ENCODE measurements at places on chromosomes 6 and 20. TPM values are rescaled to one million over a fixed set of nuclear protein-coding genes. Genes with fewer than 3 reads are reported as not detected.

DNA sequence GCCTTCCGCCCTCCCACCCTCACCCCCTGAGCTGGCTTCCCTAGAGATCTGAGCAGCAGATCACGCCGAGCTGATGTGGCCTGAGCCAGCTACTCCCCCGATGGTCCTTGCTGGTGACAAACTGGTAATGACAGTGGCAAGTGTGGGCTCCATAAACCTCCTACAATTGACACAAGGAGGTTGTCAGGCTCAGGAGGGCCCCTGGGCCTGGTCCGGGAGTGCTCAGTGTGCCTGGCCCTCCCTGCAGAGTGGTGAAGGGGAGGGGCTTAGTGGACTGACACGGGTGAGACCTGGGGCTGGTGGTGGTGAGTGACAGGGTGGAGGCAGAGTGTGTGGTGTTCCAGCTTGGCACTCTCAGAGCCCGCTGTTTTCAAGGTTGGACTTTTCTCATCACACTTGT is 22.6 kb upstream of the MPC1 start:
- no peak for DNase-seq

The KHDC1L gene
- total RNA-seq, result not detected

GRCh38 chr6:139146317-139146726 is 11.4 kb downstream of the HECA start:
- no peak for DNase-seq

The CGA gene
- not detected for total RNA-seq

DNA sequence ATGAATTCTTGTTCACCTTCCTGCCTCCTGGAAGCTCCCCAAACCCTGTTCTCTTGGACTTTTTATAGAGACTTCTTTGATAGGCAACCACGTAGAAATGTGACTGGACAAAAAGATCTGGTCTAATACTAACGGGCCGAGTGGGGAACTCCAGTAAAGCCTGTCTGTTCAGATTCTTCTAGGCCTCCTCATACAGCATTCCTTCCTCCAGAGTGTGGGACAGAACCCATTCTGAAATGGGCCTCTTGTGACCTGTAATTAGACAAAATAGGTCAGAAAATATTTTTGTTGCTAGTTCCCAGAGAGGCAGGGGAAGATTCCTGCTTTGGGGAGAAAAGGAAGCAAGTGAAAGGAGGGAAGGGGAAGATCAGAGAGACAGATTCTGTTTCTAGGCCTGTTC is 374.3 kb downstream of the CDH26 start:
- DNase-seq, result no peak

- peak; percentile 82 for DNase-seq
Observed at GRCh38 chr6:25017932-25018567, 82.3 kb upstream of the RIPOR2 start.

The TPD52L2 gene
- 72.0 TPM for total RNA-seq

- DNase-seq, result no peak
Observed at GRCh38 chr6:10850728-10851127, 12.4 kb upstream of the MAK start.

GRCh38 chr6:20497216-20498040 is 36.8 kb upstream of the CDKAL1 start:
- no peak for DNase-seq

GRCh38 chr6:69220375-69220774 is 576.4 kb downstream of the LMBRD1 start:
- no peak for DNase-seq

The KIF25 gene
- 0.24 TPM for total RNA-seq

DNA sequence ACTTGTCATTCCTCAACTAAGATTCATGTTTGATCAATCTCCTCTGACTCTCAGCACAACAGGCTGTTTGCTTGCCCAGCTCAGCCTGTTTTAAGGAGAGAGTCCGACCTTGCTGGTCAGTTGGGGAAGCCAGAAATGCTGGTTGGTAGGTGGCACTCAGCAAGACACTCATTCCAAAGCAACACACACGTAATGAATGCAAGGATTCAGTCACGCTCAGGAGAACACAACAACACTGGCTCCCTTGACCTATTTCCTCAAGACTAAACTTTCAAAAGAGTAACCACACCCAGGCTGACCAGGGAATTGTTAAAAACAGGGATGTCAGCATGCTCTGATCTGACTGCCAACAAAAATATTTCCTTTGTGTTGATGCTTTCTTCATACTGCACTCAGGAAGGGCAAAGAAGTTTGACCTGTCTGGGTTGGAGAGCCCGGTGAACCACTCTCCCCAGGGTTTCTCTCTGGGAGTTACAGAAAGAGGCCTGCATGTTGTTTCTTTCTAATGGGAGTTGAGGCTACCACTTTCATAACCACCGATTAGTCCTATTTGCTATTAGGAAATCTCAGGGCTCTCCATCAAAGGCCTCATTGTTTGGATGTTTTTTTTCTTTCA is 25.6 kb upstream of the PREP start:
- DNase-seq, result no peak

GRCh38 chr6:51166914-51167313 is 348.2 kb downstream of the TFAP2B start:
- DNase-seq, result no peak

The CYB5R4 gene
- total RNA-seq, result 16.8 TPM

- DNase-seq, result peak; percentile 66
Observed at GRCh38 chr6:170110201-170111140, 180.4 kb downstream of the DLL1 start.

DNA sequence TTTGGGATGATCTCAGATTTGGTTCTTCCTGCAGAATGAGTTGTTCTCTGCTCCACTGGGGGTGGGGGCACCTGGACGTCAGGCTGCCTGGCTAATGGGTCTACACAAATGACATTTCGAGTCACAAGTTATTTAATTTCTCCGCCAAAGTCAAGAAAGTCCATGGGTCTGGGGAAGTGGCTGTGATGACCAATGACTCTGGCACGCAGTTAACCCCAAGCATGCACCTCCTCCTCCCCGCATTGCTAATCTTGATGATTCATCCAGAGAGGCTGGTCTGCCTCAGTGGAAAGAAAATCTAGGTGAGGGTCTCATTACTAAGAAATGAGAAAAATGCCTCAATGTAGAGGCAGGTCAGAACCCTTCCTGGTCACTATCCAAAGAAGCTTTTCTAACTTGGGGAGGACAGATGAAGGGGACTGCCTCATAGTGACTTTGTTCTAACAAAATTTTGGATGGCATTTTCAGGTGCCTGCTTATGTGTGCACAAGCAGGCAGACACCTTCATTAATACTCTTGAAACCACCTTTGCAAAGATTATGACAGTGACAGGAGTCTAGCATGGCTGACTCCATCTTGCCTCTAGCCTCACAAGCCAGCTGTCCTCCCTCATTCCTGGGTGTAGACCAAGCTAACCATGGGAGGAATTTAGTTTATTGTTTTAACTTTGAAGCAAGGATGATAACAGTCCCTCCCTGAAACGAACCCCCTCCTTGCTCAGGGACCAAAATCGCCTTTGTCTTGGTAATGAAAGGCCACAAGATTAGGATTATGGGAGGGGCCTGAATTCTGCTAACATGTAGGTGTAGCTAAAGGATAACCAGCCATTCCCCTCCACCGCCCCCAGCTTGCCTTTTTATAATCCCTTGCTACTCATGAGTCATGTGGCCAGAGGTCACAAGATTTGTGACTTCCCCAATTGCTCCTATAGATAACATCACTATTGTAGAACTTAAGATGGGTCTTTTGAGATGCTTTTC is 98.6 kb upstream of the MRPS10 start:
- no peak for DNase-seq

GRCh38 chr20:61629602-61630390 is 377.7 kb downstream of the CDH4 start:
- no peak for DNase-seq

GRCh38 chr6:168196385-168196860 is 117.4 kb upstream of the FRMD1 start:
- peak; percentile 26 for DNase-seq

GRCh38 chr6:168541307-168541706 is 100.3 kb downstream of the SMOC2 start:
- no peak for DNase-seq

DNA sequence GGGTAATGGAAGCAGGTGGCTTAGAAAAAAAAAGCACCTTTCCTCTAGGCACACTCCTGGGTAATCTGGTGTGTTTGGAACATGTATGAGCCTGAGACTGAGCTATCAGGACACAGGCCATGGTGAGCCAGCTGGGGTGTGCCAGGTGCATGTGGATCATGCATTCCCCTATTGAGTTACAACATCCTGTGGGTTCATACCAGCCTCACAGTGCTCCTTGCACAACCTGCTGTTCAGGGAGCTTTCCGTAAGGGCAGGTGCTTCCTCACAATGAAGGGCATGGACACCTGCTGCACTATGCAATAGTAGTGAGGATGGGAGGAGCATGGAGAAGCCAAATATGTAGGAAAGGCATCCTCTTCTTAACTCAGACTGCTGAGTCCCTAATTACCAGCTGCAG is 197.2 kb upstream of the SUPT3H start:
- DNase-seq, result no peak

- no peak for DNase-seq
Observed at GRCh38 chr6:112701201-112701600, 354.1 kb downstream of the RFPL4B start.

DNA sequence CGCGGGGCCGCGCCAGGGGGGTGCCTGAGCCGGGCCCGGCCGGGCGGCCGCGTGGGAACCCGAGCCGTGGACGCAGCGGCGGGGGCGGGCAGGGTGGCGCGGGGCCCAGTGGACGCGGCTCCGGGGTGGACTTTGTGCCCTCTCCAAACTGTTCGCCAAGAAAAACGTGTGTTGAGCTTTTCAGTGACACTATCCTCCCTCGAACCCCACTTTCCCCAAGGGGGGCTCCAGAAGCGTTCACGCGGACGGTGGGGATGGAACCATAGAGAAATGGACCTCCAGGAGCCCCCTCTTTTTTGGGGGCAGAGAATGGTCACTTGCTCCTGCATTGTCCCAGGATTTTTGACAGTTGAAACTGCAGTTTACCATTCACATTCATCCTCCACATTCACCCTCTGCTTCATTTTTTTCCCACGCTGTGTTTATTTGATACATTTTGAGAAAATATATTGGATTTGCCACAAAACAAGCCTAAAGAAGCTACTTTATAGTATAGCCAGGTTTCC is 2.9 kb upstream of the HIVEP1 start:
- no peak for DNase-seq

- no peak for DNase-seq
Observed at GRCh38 chr6:15408008-15408407, 162.1 kb downstream of the JARID2 start.

DNA sequence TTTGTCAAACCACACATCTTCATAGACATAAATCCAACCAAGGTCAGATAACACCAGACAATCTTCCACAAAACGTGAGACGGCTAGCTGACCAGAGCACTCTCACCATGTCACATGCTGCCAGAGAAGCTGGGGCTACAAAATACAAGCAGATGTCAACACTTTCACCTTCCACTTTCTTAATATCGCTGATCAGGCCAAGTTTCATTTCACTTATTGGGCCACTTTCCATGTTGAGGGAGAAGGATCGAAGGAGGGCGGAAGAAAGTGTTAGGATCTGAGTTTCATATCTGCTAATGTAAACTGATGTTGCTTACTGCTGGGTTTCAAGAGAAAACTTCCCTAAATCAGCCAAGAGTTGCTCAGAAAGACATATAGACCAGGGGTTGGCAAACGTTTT is 177.0 kb upstream of the PRDM1 start:
- DNase-seq, result no peak

The ADAM33 gene
- 3.0 TPM for total RNA-seq

GRCh38 chr20:6489361-6490171 is 277.9 kb upstream of the BMP2 start:
- no peak for DNase-seq

The CPXM1 gene
- 0.19 TPM for total RNA-seq

DNA sequence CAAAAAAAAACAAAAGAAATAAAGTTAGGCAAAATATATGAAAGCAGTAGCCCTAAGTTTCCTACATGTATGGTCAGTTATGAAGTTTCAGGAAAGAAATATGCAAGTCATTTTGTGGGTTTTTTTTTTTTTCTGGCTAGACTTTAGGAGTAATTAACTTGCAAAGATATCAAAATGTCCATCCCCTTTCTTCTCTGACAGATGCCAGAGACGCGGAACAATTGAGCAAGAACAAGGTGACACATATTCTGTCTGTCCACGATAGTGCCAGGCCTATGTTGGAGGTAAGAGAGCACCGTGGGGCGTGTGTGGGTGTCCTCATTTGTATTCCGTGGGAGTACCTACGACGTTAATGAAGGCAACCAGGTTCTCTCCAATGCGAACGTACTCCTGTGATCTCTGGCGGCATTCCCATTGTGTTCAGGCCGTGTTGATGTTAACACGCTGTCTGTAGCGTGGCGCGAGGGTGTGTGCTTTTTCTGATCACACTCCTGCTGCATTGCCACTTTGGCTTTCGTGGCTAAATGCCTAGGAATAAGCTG is 19.5 kb downstream of the DUSP22 start:
- peak; percentile 76 for DNase-seq

DNA sequence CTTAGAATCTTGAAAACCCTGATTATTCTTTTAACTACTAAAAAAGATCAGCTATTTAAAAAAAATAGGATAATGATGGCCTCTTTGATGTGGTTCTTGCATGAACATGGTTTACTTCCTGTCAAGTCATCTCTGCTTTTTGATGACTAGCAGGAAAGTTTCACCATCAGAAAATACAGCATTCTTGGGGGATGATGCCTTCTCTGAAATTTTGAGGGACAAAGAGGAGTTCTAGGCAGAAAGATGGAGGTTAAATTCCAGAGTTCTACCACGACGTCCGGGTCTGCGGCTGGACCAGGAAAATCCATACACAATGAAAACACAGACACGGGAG is 130.4 kb downstream of the OLIG3 start:
- DNase-seq, result no peak

DNA sequence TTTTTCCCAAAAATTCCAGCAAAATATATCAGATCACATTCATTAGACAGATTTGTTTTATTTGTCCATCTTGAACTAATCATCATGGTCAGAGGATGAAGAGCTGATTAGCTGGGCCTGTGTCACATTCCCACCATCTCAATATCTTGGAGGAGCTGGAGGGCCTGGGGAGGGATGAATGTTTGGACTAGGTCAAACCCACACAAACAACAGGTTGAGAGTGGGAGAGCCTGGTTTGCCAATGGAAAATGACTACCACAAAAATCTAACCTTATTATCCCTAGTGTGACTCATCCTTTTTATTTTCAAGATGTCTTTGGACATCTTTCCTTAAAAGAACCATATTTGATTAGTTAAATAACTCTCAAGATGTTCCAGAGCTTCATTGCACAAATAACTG is 242.4 kb downstream of the OGFRL1 start:
- no peak for DNase-seq

DNA sequence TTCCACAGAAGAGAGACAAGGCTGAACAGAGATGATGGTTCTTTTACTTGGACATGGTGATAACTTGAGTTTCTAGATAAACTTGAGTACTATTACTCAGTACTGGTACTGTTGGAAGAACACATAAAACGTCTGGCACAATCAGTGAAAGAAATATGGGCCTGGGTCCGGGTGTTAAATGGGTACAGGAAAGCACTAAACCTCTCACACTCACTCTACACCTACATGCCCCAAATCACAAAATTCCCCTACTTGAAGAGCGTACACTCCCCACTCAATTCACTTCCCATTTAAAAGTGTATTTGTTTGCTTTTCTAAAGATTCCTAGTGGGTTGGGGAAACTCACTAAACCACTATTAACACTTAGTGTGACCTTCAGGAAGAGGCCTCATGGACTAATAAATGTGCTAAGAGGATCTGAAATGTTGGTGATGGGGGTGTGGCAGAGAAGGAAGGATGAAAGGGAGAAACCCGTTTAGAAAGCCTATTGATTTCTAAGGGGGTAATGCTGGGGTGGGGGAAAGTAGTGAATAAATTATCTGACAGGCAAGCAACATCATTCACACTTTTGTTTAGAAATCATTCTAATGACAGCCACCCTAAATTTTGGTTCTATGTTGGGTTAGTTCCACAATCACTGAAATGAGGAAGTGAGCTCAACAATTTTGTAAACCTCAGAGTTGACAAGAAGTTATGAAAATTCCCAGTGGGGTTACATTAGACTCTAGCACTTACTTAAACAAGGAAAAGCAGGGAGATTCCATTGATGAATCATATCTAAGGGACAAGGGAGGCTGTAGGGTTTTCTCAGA is 222.6 kb upstream of the MARCKS start:
- DNase-seq, result no peak

All from cardiac septum (tissue), 1 donor.